ENCODE measurements at places on chromosomes 1 and 21.

- no peak for DNase-seq
These were observed 95.0 kb downstream of the CACHD1 start for GRCh38 chr1:64564891-64565290.

DNA sequence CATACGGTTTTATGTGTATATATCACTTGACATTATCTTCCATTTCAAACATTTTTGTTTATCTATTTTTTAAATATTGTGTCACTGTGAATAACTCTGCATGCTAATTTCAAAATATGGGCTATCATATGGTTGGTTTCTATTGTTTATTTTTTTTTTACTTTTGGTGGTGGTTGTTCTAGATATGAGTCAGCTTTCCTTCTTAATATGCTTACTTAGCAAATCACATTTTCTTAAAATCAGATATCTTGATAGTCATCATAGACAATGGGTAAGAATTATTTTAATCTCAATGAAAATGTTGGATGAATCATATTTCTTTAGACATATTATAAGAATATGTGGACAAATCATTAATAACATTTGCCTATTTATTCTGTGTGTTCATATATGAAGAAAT lies 881.5 kb downstream of the BRINP3 start:
- no peak for DNase-seq

DNA sequence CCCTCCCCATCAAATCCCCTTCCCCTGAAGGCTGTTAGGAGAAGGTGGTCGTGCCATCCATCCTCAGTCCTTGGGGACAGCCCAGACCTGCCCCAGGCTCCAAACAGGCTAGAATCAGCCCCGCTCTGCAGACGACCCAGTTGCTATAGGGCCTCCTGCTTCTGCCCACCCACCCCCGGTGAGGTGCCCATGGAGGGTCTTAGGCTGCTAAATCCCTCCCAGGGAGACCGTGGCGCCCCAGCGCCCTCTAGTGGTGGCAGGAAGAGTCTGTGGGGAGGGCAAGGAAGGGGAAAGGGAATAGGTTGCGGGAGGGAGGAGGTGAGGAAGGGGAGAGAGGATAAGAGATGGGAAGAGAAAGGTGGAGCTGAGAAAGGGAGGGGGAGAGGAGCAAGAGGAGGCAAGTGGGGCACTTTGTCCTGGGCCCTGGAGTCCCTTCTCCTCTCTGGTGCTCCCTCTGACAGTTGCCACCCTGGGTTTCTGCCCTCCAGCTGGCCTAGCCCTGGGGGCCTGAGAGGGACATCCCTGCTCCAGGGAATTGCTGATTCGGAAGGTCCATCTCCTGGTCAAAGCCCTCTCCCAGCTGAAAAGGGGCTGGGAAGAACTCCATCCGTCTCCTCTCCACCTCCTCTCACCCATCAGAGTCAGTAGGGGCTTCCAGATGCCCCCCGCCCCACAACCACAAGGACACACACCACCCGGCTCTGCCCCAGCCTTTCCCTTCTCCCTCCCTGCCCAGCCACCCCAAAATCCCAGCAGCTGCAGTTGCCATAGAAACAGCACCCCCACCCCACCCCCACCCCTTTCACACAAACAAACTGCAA lies 55.4 kb downstream of the CAMK2N1 start:
- DNase-seq = peak; percentile 29

DNA sequence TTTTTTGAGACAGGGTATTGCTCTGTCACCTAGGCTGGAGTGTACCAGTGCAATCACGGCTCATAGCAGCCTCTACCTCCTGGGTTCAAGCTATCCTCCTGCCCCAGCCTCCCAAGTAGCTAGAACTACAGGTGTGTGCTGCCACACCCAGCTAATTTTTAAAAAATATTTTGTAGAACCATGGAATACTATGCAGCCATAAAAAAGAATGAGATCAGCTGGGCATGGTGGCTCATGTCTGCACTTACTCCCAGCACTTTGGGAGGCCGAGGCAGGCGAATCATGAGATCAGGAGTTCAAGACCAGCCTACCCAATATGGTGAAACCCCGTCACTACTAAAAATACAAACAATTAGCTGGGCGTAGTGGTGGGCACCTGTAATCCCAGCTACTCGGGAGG lies 29.9 kb upstream of the CTPS1 start:
- no peak for DNase-seq

DNA sequence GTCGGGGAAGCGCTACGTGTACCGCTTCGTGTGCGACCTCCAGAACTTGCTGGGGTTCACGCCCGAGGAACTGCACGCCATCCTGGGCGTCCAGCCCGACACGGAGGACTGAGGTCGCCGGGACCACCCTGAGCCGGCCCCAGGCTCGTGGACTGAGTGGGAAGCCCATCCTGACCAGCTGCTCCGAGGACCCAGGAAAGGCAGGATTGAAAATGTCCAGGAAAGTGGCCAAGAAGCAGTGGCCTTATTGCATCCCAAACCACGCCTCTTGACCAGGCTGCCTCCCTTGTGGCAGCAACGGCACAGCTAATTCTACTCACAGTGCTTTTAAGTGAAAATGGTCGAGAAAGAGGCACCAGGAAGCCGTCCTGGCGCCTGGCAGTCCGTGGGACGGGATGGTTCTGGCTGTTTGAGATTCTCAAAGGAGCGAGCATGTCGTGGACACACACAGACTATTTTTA lies 17.1 kb downstream of the ETS2 start:
- DNase-seq = no peak

- DNase-seq = no peak
These were observed 18.6 kb downstream of the OVAAL start for GRCh38 chr1:180577361-180577760.
